ENCODE measurements at places on chromosomes 5 and 9.

- peak; percentile 26 for DNase-seq
Measured at GRCh38 chr5:9500625-9501024, 45.2 kb downstream of the SEMA5A start.

DNA sequence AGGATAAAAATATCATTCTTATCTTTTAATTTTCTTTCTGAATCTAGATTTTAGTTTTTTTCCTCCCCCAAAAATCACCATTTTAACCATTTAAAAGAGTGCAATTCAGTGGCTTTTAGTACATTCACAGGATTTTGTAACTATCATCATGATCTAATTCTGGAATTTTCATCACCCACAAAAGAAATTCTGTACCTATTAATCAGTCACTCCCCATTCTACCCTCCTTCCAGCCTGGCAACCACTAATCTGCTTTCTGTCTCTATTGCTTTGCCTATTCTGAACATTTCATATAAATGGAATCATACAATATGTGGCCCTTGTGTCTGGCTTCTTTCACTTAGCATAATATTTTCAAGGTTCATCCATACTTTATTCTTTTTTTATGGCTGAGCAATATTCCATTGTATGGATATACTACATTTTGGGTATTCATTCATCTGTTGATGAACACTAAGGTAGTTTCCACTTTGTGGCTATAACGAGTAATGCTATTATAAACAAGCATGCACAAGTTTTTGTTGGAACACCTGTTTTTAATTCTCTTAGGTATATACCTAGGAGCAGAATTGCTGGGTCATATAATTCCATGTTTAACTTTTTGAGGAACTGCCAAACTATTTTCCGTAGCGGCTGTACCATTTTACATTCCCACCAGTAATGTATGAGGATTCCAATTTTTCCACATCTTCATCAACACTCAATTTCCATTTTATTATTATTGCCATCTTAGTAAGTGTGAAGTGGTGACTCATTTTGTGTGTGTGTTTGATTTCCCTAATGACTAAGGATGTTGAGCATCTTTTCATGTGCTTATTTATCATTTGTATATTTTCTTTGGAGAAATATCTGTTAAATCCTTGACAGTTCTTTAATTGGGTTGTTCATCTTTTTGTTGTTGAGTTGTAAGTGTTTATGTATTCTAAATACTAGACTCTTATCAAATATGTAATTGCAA, 340.3 kb downstream of the CWC27 start:
- no peak for DNase-seq

DNA sequence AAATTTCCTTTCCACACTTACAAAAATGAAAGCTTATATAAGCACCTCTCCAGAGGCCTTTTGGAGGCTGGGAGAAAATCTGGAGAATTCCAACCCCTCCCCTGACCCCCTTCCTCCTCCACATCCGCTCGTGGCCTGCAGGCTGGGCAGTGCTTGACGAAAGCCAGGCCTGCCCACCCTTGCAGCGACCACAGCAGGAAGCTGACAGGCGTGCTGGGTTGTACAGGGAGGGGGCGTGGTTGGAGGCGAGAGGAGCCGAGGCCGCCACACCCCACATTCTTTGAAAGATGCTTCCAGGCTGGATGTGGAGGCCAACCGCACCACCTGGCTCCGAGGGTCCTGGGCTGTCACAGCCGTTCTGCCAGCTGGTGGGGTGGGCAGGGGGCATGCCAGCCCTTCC, 47.8 kb upstream of the IER5L start:
- DNase-seq: peak; percentile 35

GRCh38 chr5:109469896-109470662, 60.3 kb upstream of the PJA2 start:
- DNase-seq: no peak

- no peak for DNase-seq
Measured at GRCh38 chr9:69606089-69606488, 66.1 kb downstream of the APBA1 start.

DNA sequence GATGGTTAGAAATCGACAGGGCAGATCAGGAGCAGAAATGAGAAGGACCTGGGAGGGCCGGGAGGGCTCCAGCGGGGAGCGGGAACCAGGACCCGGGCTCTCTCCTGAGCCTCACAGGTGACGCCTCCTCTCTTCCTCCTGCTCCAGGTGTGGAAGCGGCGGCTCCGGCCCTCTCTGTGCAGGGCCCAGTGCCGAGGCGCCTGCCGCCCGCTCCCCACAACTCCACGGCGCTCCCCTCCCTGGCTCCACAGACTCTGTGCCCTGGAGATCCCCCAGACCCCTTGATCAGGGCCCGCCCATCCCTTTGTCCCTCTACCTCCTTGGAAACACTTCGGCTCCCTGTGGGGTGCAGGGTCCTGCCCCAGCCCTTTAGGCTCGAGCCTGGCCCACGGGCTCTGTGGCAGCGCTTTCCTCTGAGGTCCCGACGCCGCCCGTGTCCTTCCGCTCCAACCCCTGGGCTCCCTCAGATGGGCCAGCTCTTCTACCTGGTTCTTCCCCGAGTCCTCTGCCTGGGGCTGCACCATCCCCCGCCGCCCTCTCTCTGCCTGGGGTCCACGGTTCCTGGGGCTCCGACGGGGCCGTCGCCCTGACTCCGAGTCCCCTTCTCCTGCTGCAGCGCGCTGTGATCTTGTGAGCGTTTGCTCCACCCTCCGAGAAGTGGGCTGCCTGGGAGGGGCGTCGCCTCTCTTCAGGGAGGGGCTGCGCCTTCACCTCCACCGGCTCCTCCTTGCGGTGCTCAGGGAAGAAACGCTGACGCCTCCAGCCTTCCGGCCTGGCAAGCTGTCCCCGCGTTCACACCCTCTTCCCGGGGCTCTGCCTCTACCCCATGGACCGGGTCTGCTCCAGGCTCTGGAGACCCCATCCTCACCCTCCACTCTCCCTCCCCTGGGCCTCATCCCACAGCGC, 22.4 kb upstream of the SLC6A3 start:
- no peak for DNase-seq

- DNase-seq: no peak
Measured at GRCh38 chr5:143117821-143118220, 285.7 kb downstream of the NR3C1 start.

GRCh38 chr9:82606492-82607382, 456.2 kb downstream of the RASEF start:
- DNase-seq: peak; percentile 77

- DNase-seq: no peak
Measured at GRCh38 chr5:98772415-98773213, 849 bp upstream of the RGMB start.

GRCh38 chr9:8365029-8365428, 565.5 kb upstream of the DMAC1 start:
- DNase-seq: peak; percentile 68

DNA sequence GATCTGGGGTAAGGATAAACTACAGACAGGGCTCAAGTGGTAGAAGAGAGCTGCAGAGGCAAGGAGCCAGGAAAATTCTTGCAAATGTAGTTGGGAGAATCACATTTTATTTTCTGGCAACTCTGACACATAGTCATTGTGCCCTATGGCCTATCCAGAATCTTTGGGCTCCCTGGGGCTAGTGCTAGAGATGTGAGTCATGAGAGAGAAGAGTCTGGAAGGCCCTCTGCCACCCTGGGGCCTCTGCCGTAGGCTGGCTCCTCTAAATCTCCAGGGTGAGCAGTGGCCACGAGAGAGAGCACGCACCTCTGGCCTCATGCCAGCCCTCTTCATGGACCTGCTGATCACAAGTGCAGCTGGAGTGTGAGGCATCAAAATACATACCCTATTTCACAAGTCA, 74.3 kb upstream of the SSBP2 start:
- peak; percentile 34 for DNase-seq

DNA sequence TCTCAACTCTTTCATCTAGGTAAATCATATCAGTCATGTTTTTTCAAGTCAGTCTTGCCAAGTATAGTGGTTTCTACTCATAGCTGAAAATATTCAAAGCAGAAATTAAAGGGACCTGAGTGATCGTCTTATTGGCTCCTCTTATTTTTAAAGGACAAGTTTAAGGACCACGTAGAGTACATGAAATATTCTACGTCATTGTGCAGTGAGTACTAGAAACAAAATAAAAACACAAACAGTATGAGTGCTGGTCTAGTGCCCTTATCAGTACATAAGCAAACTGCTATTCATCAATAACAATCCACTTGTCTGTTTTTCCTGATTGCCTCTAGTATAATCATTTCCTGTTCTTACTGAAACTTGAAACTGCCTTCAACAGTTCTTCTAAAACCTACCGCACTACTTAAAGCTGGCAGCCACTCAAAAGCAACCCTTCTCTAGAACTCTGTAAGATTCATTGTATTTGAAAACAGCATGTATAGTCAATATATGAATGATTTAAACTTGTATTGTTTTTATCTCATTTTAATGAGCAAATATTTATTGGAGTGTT, 853.7 kb downstream of the TAF11L14 start:
- DNase-seq: no peak

GRCh38 chr5:159543326-159543725, 213.0 kb upstream of the IL12B start:
- DNase-seq: no peak

DNA sequence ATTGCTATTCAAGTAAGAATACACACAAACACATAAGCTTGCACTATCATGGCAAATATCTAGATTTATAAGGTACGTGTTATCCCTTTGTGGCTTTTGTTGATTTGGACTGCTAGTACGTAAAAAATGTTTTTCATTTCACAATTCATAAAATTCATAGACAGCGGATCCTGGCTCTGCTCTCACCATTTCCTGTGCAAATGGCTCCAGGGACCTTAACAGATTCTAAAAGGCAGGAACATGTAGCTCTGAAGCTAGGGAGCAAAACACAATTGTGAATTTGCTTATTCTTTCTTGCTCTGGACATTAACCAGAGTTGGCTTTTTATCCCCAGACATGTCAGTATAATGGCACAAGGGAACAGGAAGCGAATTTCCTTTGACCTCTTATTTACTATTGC, 1019.9 kb upstream of the WWC1 start:
- no peak for DNase-seq

DNA sequence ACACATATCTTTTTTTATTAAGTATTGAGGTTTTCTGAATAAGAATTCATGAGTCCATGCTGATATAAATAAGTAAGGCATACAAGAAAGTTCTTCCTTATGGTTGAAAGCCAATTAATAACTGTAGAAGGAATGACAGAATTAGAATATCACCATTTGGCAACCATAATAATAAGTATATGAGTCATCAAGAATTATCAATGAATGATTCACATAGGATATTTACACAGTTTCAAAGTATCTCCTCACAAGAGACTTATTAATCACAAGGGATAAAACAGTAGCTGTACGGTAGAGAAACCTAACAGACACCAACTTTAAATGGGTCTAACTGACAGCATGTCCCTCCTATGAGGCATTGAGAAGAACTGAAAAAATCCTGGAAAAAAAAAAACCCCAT, 161.6 kb downstream of the NR3C1 start:
- DNase-seq: no peak
